COR-L47 (cell line): ENCODE measurements at places on chromosomes 13 and 19.
A peak's percentile ranks its signal among the peaks of the same experiment; 100 is the strongest.

GRCh38 chr19:19384486-19384885 is 21.0 kb upstream of the GATAD2A start:
- DNase-seq: no peak

GRCh38 chr13:113411216-113412023 is 41.9 kb downstream of the ADPRHL1 start:
- no peak for DNase-seq

GRCh38 chr13:106507560-106508274 is 27.7 kb downstream of the EFNB2 start:
- DNase-seq: no peak

DNA sequence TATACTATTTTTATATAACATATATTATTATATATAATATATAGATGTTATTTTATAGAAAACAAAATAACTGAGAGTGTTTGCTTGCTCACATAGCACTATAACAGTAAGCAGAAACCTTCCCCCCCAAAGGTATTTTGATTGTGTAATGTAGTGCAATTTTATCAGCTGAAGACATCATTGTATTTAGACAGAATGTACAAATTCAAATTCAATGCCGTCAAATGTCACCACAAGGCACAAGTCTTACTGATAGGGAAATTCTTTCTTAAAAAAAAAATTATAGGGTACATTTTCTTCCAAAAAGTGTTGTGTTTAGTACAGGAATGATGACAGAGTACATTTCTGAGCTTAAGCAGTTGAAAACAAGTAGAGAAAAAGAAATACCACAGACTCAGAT is 1147.1 kb upstream of the SPRY2 start:
- DNase-seq: no peak

DNA sequence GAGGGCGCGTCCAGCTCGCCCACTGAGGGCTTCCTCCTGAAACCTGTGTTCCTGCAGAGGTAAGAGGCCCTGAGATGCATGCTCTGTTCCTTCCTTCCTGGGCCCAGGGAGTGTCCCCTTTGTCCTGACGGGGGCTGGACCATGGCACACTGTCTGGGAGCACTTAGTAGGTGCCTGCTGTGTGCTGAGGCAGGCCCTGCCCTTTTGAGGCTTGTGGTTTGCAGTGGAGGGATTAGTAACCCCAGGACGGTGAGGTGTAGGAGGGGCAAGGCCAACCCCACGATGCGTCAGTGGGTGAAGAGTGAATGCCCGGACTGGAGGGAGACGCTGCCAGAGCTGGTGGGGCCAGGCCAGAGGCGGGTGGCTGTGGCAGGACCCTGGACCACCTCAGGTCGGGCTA is 11.2 kb upstream of the F2RL3 start:
- DNase-seq: no peak

DNA sequence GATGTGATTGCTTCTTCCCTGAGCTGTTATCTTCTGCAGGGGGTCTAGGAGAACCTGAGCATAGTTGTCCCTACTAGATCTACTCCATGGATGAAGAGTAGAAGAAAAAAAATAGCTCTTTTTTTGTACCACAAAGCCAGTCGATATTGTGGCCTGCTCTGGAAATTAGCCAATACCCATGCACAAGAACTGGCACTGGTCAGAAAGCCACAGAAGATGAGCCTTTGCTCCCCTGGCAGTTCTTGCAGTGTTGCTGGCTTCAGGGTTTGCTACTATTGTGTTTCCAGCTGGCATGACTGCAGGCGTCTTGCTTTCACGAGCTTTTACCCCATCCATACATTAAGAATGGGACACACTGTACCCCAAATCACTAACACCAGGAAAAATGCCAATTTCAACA is 547.7 kb upstream of the KLF12 start:
- no peak for DNase-seq

GRCh38 chr13:95180513-95181245 is 120.6 kb downstream of the ABCC4 start:
- DNase-seq: no peak

- DNase-seq: no peak
Measured at GRCh38 chr13:29648760-29649159, 53.3 kb upstream of the SLC7A1 start.

DNA sequence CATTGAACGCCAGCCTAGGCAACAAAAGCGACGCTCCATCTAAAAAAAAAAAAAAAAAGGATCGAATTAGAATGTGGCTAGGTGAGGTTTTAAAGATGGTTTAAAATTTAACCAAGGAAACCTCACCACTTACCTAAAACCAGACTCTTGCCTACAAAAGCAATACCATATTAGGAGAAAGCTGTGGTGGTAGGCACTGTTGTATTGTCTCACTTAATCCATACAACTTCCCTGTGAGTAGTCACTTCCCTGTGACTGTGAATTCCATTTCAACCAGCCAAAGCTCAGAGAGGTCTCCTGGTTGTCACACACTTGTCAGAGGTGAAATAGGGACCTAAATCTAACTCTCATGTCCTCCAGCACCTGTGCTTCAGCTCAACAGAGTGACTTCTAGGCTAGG is 15.4 kb downstream of the SHISA2 start:
- DNase-seq: no peak

DNA sequence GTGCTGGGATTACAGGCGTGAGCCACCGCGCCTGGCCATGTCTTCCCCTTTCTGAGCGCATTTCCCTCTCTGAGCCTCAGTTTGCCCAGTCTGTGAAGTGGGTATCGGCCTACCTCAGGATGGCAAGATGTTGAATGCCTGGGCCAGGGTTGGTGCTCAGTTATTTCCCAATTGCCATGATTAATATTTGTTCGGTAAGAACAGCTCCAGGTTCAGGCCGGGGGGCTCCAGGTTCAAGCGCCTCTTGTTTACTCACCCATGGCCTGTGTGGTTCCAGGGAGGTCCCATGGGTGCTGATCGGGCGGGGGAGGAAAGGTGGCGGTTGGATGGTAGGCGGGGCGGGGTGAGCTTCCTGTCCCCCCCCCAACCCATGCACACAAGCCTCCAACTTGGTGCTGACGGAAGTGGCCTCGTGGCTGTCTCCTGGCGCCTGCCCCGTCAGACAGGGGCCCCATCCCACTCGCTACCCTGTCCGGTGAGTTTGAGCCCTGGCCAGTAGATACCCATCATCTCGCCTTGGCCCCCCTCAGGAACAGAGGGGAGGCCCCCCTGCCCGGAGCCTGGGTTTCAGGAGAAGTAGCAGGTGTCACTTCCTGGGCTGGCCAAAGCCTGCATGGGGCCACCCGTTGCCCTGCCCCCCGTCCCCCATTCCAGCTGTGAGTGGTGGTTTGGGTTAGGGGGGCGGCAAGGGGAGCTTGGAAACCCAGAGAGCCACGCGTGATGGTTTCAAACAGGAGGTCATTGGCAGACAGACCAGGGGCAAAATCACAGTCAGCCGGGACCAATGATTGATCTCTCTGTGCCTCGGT is at the start of gene FCHO1:
Gene FCHO1, plus strand, starts transcription at position 375 of the 809 bp plus-strand sequence. CDS start 3,688 bp downstream, outside the sequence.
- no peak for DNase-seq

DNA sequence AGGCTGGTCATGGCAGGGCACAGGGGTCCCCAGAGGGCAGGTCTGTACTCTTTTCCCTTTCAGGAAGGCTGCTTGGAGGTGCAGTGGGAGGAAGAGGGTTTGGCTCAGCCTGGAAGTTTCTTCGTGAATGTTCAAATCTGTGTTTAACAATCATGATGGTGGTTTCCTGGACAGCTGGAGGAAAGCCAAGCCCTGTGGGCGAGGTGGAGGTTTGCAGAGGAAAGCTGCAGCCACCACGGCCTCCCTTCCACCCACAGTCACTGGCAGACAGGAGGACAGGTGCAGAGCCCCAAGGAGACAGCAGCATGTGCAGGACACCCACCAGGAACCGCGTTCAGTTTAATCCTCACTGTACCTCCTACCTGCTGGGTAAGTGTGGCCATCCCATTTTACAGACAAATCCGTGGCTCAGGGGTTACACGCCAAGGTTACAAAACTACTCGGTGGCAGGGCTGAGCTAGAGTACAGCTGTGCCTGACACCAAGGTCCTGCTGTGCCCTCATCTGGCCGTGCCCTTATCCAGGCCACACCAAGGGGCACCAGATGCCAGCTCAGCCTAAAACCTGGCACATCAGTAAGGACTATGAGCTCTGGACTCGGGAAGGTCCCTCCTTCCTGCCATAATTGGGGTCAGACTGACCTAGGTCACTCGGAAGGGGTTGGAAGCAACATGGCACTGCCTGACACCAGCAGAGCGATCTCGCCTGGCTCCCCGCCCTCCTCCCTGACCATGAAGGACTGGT is 34.1 kb downstream of the SUGP2 start:
- peak; percentile 37 for DNase-seq

- DNase-seq: no peak
Measured at GRCh38 chr13:99085808-99086266, 108.0 kb upstream of the DOCK9 start.

DNA sequence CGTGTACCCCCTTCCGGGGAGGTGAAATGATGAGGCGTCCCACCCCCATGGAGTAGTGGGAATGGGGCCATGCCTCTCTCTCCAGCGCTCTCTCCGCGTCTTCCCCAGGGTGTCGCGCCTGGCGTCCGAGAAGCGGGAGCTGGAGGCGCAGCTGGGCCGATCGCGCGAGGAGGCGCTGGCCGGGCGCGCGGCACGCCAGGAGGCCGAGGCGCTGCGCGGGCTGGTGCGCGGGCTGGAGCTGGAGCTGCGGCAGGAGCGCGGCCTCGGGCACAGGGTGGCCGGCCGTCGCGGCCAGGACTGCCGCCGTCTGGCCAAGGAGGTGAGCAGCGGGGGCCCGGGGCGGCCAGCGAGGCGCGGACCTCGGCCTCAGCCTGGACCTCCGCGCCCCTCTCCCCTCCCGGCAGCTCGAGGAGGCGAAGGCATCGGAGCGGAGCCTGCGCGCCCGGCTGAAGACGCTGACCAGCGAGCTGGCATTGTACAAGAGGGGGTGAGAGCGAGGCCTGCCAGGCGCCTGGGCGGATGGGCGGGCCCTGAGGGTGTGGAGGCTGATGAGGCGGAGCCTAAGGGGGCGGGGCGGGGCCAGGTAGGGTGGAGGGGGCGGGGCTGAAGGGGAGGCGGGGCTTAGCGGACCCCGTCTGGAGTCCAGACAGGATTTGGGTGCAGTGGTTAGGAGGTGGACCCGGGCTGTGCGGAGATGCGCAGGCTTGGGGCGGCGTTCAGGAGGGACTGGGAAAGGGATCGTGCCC is 7.7 kb downstream of the PGLYRP1 start:
- DNase-seq: peak; percentile 87

- DNase-seq: no peak
Measured at GRCh38 chr19:29491995-29492577, 33.7 kb upstream of the VSTM2B start.

- no peak for DNase-seq
Measured at GRCh38 chr19:5933391-5934068, 19.5 kb downstream of the CAPS start.

- DNase-seq: no peak
Measured at GRCh38 chr19:34841780-34842179, 68.8 kb upstream of the ZNF599 start.

DNA sequence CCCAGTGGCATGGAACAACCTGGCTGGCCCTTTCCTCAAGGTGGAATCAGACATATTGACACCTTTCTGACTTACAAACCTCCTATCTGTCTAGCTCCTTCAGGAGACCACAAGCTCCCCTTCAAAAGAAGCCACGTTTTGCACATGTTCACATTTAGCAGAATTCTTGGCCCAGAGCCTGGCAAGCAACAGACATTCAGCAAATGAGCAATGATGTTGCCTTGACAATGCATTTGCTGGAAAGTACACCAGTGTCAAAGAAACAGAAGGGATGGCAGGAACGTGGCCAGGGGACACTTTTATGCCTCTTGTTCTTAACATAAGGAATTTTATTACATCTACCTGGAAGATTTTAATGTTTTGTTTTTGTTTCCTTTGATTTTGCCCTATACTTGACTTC is 85.5 kb upstream of the FGF14 start:
- peak; percentile 34 for DNase-seq

DNA sequence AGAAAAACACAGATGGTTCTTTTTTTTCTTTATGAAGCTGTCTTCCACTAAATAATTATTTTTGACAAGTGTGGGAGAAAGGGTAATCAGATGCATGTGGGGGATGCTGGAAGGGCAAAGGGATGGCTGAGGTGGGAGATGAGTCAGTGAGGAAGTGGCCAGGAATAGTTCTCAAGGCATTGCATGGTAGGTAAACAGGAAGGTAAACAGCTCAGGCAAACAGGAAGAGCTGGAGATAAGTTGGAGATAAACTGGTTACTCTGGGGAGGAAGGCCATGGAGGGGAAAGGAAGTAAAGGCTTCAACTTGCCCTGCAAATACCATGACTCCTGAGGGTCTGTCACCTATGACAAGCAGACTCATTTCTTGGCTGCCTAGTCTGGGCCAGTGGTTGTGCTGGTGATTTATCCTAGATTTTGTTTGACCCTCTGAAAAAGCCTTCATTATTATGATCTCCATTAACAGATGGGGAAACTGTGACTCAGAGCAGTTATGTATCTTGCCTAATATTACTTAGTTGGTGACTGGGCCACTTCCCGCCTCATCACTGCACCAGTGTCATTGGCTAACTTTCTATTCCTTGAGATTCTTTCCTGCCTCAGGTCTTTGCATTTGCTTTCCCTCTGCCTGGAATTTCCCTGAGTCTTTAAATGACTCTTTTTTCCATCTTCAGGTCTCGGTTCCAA is 17.1 kb downstream of the ACTL9 start:
- DNase-seq: no peak

GRCh38 chr13:39776439-39776838 is 121.0 kb downstream of the COG6 start:
- DNase-seq: no peak

DNA sequence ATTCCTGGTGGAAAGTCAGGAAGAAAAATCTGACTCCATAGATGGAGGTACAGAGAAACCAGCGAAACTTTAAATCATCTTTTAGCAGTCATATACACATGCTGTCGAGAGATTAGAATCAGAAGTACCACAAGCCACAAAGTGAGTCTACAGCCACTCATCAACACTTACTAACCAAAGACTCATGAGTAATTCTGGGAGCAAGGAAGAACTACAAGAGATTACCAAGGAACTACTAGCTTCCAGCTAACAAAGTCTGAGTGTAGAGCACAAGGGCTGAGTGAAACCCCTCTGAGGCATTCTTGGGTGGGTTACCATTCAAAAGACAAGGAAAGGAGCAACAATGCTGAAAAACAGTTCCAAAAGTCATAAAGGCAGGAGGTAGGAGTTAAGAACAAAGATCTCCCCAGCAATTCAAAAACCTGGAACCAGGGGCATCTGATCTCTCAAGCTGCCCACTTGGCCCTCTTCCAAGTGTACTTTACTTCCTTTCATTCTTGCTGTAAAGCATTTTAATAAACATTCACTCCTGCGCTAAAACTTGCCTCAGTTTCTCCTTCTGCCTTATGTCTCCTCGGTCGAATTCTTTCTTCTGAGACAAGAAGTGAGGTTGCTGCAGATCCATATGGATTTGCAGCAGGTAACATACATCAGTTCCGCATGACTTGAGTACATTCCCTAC is 13.0 kb downstream of the RBM26 start:
- DNase-seq: no peak

GRCh38 chr13:41408121-41408520 is 49.2 kb upstream of the RGCC start:
- DNase-seq: no peak

DNA sequence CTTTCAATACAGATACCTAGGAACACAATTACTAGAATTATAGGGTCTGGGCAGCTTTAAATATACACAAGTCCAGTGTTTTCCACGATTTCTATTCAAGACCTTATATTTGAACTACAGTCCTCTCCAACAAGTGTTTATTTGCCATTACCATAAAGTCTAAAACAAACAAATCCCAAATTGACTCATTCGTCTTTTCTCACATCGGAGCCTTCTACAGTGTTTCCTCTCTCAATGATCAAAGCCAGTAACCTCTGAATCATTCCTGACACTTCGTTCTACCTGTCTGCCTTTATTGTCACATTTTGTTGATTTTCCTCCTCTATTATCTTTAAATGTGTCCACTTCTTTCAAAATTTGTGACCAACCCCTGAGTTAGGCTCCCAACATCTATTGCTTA is 1356.5 kb upstream of the SLC10A2 start:
- no peak for DNase-seq

- no peak for DNase-seq
Measured at GRCh38 chr13:22980936-22981335, 199.8 kb upstream of the SGCG start.
